ENCODE measurements at places on chromosomes 7 and 10.

- no peak for DNase-seq
These were observed 55.0 kb downstream of the MINDY4 start for GRCh38 chr7:30826181-30826580.

DNA sequence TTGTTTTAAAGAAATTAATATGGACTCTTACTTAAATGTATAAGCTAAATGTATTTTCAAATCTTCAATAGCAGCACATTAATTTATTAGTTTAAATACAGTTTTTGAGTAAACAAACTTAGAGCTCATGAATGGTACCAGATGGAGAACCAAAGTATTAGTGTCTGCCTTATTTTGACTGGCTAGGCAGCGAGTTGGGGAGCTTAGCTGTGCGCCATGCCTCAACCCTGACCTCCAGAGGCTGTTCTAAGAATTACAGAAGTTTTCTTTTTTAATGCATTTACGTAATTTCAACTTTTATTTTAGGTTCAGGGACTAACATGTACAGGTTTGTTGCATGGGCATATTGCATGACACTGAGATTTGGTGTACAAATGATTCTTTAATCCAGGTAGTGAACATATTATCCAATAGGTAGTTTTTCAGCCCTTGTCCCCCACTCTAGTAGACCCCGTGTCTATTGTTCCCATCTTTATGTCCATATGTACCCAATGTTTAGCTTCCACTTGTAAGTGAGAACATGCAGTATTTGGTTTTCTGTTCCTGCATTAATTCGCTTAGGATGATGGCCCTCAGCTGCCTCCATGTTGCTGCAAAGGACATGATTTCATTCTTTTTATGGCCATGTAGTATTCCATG lies 166.8 kb downstream of the IQUB start:
- DNase-seq: no peak

DNA sequence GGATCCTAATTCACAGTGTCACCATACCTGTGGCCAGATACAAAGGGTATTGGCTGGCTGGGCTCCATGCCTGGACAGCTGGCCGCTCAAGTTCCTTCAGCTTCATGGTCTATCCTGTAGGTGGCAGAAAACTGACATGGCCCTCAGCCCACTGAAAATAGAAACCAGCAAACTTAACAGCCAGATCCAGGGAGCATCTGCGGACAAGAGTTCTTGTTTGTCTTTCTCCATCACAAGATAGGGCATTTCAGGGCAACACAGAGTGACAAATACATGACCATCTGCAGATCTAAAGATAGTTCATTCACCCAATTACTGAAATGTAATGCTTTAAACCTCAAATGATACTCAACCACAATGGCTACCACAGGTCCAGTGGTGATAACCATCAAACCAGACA lies 2.8 kb downstream of the SEC31B start:
- no peak for DNase-seq

DNA sequence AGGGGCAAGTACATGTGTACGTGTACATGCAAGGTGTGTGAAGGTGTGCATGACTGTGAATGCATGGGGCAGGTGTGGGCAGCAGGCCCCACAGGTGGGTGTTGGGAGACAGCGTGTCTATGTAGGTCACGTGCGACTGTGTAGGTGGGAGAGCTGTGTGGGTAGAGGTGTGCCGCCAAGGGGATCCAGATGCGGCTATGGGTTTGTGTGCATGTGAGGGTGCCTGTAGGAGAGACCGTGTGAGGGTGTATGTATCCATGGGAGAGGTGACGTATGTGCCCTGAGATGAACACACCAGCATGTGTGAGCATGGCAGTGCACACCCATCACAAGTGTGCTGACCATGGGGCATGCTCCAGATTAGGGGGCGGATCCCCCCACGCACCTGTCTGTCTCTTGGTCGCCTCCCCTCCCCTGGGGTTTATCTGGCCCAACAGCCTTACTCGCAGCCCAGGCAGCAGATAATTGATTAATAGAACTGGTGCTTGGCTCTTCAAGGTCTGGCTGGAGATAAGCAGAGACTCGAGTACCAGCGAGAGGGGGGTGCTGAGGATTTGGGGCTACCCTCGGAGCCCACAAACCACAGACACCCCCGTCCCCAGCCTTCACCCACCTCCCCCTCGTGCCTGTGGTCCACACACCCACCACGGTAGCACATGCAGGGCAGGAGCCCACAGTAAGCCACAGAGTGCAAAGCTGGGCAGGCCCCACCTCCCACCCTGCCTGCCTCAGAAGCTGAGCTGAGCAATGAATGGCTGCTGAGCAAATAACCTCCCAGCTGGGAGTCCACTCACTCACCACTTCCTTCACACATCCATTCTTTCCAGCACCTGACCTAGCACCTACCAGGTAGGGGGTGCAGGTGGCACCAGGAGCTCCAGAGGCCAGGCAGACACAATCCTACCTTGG lies 41.4 kb upstream of the ZMIZ1 start:
- DNase-seq: no peak

DNA sequence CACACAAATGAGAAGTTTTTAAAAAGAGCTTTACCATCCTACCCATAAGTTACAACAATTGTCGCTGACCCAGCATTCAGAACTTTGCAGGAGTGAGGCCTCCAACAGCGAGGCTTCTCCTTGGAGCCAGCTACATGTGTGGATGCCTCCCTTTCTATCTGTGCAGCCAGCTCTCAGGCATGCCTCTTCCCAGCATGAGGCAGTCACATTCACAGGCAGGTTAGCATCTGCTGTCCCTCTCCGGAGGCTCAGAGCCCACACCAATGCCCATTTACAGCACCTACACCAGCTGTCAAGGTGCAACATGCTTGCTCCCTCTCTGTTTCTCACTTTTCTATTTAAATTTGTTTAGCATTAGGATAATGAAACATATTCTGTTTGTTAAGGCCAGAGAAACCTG lies 278.7 kb upstream of the PODXL start:
- no peak for DNase-seq

DNA sequence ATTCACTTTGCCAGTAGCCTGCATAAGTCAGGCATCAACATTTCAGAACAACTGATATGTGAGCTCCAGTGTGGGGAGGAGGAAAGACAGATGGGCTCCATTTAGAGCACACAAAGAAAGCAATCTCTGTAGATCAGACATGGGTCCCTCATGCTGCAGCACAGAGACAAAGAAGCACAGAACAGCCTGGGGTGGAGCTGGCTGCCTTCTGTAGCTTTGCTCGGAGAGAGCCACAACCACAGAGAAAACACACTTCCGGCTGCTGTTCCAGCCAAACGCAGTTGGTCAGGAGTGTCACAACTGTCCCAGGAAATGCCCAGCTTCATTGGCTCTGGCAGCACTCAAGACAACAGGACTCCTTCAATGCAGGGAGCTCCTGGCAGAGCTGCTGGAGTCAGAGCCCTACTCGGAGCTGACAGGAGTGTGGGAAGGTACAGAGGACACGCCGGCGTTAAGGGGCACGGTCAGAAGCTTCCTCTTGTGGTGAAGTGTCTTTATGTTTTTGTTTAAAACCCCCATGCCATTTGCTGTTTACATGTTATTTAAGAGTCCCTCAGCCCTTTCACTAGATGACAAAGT lies 494.4 kb downstream of the TCERG1L start:
- DNase-seq: no peak

- DNase-seq: no peak
These were observed 51.1 kb upstream of the LYZL1 start for GRCh38 chr10:29237786-29238185.

DNA sequence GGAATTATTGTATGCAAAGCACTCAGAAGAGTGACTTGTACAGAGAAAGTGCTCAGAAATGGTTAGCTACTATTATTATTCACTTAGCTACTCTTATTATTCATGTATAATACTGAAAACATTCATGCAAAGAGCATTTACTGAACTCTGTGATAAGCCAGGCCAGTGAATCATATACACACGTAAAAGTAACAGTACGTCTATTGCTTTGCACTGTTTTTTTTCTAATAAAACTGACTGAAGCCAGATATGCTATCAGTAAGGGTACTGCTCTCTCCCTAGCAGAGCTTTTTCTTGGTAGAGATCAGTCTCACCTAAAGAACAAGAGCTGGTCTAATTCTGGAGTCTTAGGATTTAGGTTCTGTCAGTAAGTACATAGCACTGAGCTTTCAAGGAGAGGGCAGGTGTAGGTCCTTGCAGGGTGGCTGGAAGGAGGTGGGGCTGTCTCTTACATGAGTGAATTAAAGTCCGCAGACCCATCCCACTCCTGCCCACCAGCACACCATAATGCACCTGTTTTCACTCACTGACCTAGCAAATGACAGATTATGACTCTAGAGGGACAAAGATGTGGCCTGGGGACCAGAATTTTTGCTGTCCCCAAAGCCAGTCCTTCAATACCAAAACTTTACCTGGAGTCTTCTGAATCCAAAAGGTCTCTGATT lies 145.9 kb downstream of the ARID5B start:
- DNase-seq: no peak
